Thoracic aorta (tissue), 2 donors: ENCODE measurements at places on chromosomes 11 and 22. TPM values are rescaled to one million over a fixed set of nuclear protein-coding genes. Genes with fewer than 3 reads are reported as not detected.
A peak's percentile ranks its signal among the peaks of the same experiment; 100 is the strongest.

DNA sequence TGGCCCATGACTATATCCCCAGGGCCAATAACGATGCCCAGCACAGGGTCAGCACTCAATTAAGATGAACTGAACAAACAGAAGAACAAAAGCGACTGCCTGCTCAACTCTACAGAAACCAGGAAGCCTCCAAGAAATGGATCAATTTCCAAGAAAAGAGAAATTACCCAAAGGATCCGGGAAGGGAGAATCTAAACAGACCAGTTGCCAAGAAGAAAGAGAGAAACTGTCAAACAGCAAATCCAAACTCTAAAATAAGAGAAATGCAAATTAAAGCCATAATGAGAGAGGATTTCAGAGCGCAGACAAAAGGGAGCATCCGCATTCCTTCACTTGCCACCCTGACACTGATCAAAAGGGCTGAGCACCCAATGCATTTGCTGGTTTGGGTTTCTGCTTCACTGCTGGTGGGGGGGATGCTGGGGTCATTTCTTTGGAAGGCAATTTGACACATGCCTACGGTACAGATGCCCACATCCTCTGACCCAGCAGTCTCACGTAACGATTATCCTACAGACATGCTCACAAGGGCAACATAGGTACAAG, 37.7 kb upstream of the RFPL3 start:
- H3K4me1 ChIP-seq, result no peaks in the 10 kb centered on the region
- no peak for DNase-seq
- H3K27ac ChIP-seq, result no peak overlapping the region
- H3K27me3 ChIP-seq, result no peaks in the 10 kb centered on the region
- H3K36me3 ChIP-seq, result no peaks in the 10 kb centered on the region

GRCh38 chr11:32305460-32305859, 129.9 kb downstream of the WT1 start:
- DNase-seq, result no peak
- H3K27me3 ChIP-seq, result no peaks in the 10 kb centered on the region
- no peaks in the 10 kb centered on the region for H3K4me1 ChIP-seq
- H3K4me3 ChIP-seq, result no peak overlapping the region
- no peak overlapping the region for H3K27ac ChIP-seq
- H3K36me3 ChIP-seq, result no peaks in the 10 kb centered on the region

DNA sequence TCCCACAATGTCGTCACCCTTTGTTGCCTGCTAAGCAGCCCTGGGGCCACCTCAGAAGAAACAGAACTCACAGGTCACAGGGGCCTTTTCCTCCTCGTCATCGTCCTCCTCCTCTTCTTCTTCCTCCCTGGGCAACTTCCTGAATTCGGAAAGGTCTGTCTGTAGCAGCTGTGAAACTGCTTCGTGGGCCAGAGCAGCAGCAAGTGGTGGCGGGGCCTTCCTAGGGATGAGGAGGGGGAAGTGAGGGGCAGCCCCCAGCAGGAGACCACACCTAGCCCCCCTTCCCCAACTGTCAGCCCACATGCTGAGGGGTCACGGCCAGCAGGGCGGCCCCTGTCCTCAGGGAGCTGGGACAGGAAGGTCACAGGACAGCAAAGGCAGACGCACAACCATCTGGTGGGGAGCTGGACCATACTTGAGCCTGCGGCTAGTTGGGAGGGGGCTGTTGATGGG, 13.2 kb downstream of the PPM1F start:
- H3K4me3 ChIP-seq, result no peak overlapping the region
- no peaks in the 10 kb centered on the region for H3K27me3 ChIP-seq
- peaks cover 31% of the 10 kb centered on the region for H3K4me1 ChIP-seq
- peaks cover 7% of the 10 kb centered on the region for H3K36me3 ChIP-seq

The RAG1 gene
- 0.54 TPM for total RNA-seq

DNA sequence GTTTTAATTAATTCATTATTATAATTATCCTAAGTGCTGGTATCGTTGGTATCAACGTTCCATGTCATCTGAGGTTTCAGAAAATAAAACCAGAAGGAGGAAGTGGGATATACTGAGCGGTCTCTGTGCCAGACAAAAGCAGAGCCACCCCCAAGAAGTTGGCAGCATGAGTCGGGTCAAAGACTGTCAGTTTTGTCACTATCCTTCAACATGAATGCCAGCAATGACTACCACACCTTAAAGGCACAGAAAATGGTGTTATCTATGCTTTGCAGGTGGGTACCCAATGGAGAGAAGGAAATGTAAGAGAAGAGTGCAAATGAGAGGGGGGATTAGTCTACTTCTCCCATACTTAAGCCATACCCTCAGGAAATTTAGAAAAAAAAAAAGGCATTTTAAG, 408.5 kb downstream of the OPCML start:
- H3K27ac ChIP-seq, result no peak overlapping the region
- no peaks in the 10 kb centered on the region for H3K36me3 ChIP-seq
- H3K27me3 ChIP-seq, result no peaks in the 10 kb centered on the region
- DNase-seq, result no peak

GRCh38 chr11:70547386-70547785, 149.1 kb downstream of the CTTN start:
- H3K4me1 ChIP-seq, result no peaks in the 10 kb centered on the region
- no peaks in the 10 kb centered on the region for H3K27me3 ChIP-seq
- H3K36me3 ChIP-seq, result no peaks in the 10 kb centered on the region
- no peak for DNase-seq

The TMEM134 gene
- total RNA-seq, result 66.7 TPM

GRCh38 chr11:67265633-67266448, 432 bp upstream of the GRK2 start:
- DNase-seq, result no peak
- H3K27ac ChIP-seq, result peak overlapping the region; percentile 72
- H3K27me3 ChIP-seq, result no peaks in the 10 kb centered on the region

The MAPK8IP1 gene
- total RNA-seq, result 9.5 TPM

GRCh38 chr11:35621620-35622019, 3.4 kb downstream of the FJX1 start:
- H3K27me3 ChIP-seq, result no peaks in the 10 kb centered on the region
- H3K36me3 ChIP-seq, result no peaks in the 10 kb centered on the region
- DNase-seq, result no peak
- no peak overlapping the region for H3K27ac ChIP-seq
- H3K4me3 ChIP-seq, result no peak overlapping the region

- no peak overlapping the region for H3K4me3 ChIP-seq
- H3K4me1 ChIP-seq, result no peaks in the 10 kb centered on the region
- no peaks in the 10 kb centered on the region for H3K27me3 ChIP-seq
- no peaks in the 10 kb centered on the region for H3K36me3 ChIP-seq
- no peak overlapping the region for H3K27ac ChIP-seq
Observed at GRCh38 chr11:41895081-41895480, 435.6 kb upstream of the LRRC4C start.

The SIK3 gene
- 32.9 TPM for total RNA-seq

- no peak overlapping the region for H3K27ac ChIP-seq
- H3K27me3 ChIP-seq, result no peaks in the 10 kb centered on the region
- no peak overlapping the region for H3K4me3 ChIP-seq
- no peak for DNase-seq
Observed at GRCh38 chr11:124817036-124817435, 16.8 kb upstream of the MSANTD2 start.

The WNT11 gene
- total RNA-seq, result 12.0 TPM

GRCh38 chr11:38819981-38820380, 2221.9 kb upstream of the RAG2 start:
- no peaks in the 10 kb centered on the region for H3K4me1 ChIP-seq
- H3K27ac ChIP-seq, result no peak overlapping the region
- no peak for DNase-seq
- H3K27me3 ChIP-seq, result no peaks in the 10 kb centered on the region
- H3K36me3 ChIP-seq, result no peaks in the 10 kb centered on the region
- H3K4me3 ChIP-seq, result no peak overlapping the region

GRCh38 chr22:30175690-30176288, 70.8 kb downstream of the LIF start:
- no peak for DNase-seq
- H3K4me3 ChIP-seq, result no peak overlapping the region
- no peaks in the 10 kb centered on the region for H3K4me1 ChIP-seq
- no peaks in the 10 kb centered on the region for H3K27me3 ChIP-seq
- no peaks in the 10 kb centered on the region for H3K36me3 ChIP-seq

GRCh38 chr22:22923930-22924329, 36.3 kb downstream of the IGLL5 start:
- no peak overlapping the region for H3K27ac ChIP-seq
- no peaks in the 10 kb centered on the region for H3K4me1 ChIP-seq
- no peak overlapping the region for H3K4me3 ChIP-seq
- DNase-seq, result no peak
- no peaks in the 10 kb centered on the region for H3K36me3 ChIP-seq

- DNase-seq, result no peak
- no peaks in the 10 kb centered on the region for H3K27me3 ChIP-seq
- H3K4me3 ChIP-seq, result no peak overlapping the region
- no peaks in the 10 kb centered on the region for H3K4me1 ChIP-seq
- H3K27ac ChIP-seq, result no peak overlapping the region
Observed at GRCh38 chr11:35842958-35843357, 100.9 kb upstream of the LDLRAD3 start.

The SCGB1A1 gene
- total RNA-seq, result not detected

GRCh38 chr22:48980409-48980808, 847.3 kb downstream of the BRD1 start:
- no peaks in the 10 kb centered on the region for H3K27me3 ChIP-seq
- no peaks in the 10 kb centered on the region for H3K4me1 ChIP-seq
- no peak overlapping the region for H3K4me3 ChIP-seq
- H3K27ac ChIP-seq, result no peak overlapping the region
- DNase-seq, result no peak

DNA sequence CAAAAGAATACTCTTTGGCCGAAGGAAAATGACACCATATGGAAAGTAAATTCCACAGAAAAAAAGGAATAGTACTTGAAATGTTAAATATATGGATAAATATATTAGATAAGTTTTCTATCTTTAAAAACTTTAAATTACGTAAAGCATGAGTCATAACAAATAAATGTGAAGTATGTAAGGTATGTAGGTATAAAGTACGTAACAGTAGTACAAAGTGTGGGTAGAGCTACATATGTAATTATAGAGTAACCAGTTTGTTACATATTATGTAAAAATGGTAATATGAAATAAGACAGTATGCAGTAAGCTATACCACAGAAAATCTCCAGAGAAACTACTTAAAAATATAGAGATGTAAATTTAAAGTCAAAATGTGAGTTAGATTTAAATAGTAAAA, 582.3 kb upstream of the CHORDC1 start:
- H3K36me3 ChIP-seq, result no peaks in the 10 kb centered on the region
- no peak overlapping the region for H3K4me3 ChIP-seq
- H3K27ac ChIP-seq, result no peak overlapping the region
- H3K4me1 ChIP-seq, result no peaks in the 10 kb centered on the region
- no peaks in the 10 kb centered on the region for H3K27me3 ChIP-seq

The OR4C5 gene
- not detected for total RNA-seq

DNA sequence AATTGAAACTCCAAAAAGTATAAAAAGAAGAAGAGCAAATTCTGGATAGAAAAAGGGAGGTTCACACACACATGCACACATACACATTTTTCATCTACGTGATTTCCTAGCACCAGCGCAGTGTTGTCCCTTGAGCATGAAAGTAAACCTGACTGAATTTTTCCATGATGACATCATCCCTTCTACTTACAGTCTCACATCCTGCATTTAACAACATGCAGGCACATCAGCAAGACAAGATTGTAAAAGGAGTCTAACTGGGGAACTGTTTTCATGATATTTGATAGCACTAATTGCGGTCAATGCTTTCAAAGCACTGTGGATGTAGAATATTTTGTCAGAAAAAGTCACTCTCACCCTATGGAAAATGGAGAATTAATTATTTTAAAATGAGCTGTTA, 36.6 kb downstream of the GAS2 start:
- no peak for DNase-seq
- no peak overlapping the region for H3K4me3 ChIP-seq
- no peak overlapping the region for H3K27ac ChIP-seq
- H3K27me3 ChIP-seq, result no peaks in the 10 kb centered on the region
- H3K36me3 ChIP-seq, result no peaks in the 10 kb centered on the region
- H3K4me1 ChIP-seq, result no peaks in the 10 kb centered on the region

The RBMXL2 gene
- total RNA-seq, result not detected

GRCh38 chr22:39244496-39245129, at the start of gene PDGFB:
PDGFB (minus strand) TSS chr22:39244982; CDS start chr22:39243963, 1,019 bp downstream.
- H3K27me3 ChIP-seq, result peaks cover 6% of the 10 kb centered on the region
- H3K4me3 ChIP-seq, result peak within 1 kb of the TSS; percentile 72
- no peaks in the 10 kb centered on the region for H3K36me3 ChIP-seq
- H3K4me1 ChIP-seq, result peaks cover 34% of the 10 kb centered on the region

The APLP2 gene
- 557 TPM for total RNA-seq

The MYBPC3 gene
- not detected for total RNA-seq

DNA sequence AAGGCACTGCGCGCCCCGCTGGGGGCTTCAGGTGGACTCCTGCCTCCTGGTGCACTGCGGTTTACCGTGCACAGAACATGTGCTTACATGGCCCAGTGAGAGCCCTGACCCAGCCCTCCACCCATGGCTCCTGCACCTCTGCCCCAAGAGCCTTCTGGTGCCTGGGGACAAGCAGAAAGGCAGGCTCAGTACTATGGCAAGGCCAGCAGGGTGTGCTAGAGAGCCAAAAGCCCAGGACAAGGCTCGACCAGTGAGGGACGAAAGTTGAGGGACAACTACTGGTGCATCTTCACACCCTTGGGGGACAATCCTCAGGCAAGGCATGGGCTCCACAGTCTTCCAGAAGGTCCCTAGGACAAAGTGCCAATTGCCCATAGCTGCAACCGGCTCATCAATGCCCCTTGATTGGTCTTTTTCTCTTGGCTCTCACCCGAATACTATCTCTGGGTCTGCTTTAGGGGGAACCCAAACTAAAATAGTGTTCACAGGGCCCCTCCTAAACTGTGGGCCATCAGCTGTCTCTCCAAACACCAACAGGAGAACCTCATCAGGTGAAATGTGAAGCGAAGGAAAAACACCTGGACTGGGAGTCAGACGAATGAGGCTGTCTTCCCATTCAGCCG, 13.5 kb downstream of the PGA5 start:
- H3K27ac ChIP-seq, result no peak overlapping the region
- H3K4me3 ChIP-seq, result no peak overlapping the region
- H3K36me3 ChIP-seq, result no peaks in the 10 kb centered on the region

The OR10D3 gene
- total RNA-seq, result not detected

The ZNF74 gene
- 13.8 TPM for total RNA-seq

DNA sequence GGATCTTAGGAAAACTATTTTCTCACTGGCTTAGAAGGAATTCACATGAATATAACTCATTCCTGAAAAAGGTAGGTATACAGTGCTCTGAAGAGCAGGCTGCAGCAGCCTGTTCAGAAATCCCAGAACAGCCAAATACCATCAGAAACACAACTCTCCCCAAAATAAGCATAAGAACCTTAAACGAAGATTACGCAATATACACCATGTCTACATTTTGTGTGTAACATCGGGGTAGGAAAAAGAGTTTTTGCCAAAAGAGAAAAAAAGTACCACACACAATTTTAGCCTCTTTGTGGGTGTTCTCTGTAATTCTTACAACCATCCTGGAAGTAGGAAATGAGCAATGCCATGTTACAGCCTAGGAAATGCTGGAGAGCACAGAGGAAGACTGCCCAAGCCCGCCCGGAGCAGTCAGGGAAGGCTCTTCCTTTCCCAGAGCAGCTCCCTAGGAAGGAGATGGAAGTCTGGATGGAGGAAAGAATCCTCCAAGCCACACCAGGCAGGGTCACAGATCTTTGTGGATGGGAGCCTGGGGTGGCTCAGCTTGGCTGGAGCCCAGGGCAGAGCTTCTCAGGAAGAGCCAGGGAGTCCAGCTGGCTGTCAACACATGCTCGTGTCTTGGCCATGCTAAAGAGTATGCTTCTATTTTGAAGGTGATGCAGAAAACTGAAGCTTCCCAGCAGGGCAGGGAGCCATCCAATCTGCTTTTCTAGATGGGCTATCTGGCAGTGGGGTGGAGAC, 49.7 kb upstream of the ARFGAP3 start:
- peak overlapping the region; percentile 69 for H3K27ac ChIP-seq
- no peak overlapping the region for H3K4me3 ChIP-seq
- H3K4me1 ChIP-seq, result peaks cover 70% of the 10 kb centered on the region
- no peaks in the 10 kb centered on the region for H3K27me3 ChIP-seq
- no peak for DNase-seq

GRCh38 chr11:65879617-65880016, at the start of gene CTSW:
CTSW (plus strand) TSS chr11:65879837; CDS start chr11:65879855, 18 bp downstream.
- no peak within 1 kb of the TSS for H3K27ac ChIP-seq
- H3K27me3 ChIP-seq, result no peaks in the 10 kb centered on the region
- no peaks in the 10 kb centered on the region for H3K4me1 ChIP-seq
- H3K36me3 ChIP-seq, result peaks cover 16% of the 10 kb centered on the region
